Activated T-helper 1 cell treated with Interleukin-2 at 50 U/mL for 16 hours (primary cell): ENCODE measurements at places on chromosomes 4 and X.

DNA sequence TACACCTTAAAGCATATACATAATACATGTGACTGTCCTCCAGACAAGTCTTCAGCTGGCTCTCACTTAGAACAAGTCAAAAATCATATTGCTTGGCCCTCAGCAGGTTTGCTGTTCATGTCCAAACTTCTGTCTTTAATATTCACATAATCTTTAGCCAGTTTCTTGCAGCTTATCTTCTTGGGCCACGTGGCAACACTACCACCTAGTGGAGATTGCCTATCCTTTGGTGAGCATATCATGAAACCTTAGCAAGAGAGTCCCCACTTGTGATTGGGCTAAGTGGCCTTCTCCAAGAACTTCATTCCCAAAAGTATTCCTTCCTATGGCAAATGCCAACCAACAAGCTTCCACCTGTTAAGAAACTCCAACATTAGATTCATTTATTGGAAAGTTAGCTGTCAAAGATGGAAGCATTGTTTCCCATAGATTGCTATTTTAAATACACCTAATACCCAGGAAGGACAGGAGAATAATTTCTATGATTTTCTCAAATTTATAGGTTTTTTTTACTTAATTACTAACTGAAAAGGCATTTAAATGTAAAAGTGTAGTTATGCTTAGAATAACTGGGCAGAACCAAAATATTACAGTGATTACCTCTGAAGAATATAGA is 231.9 kb upstream of the INTU start:
- DNase-seq = no peak

GRCh38 chrX:40331762-40332161 is 234.0 kb upstream of the BCOR start:
- DNase-seq = no peak

DNA sequence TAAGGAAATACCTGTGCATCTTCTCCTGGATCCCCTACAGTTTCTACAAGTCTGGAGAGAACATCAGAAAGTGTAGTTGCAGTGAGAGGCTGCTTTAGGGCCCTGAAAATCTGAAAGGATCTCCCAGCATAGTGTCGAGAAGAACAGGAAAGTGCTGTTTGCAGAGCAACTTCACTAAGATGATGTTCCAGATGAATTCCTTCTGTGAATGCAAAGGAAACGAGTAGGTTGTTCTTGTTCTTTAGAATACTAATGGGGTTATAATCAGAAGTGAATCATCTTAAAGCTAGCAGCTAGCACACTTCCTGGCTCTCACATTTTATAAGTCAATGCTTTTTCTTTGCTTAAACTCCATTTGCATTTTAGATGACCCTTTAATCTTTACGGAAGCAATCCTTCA is 53.7 kb downstream of the ZAR1 start:
- no peak for DNase-seq

GRCh38 chr4:134906404-134907023 is 704.9 kb upstream of the PABPC4L start:
- DNase-seq = no peak

GRCh38 chr4:95217197-95217596 is 331.6 kb downstream of the UNC5C start:
- no peak for DNase-seq
